ACHN (cell line): ENCODE measurements at places on chromosomes 6 and 20.

DNA sequence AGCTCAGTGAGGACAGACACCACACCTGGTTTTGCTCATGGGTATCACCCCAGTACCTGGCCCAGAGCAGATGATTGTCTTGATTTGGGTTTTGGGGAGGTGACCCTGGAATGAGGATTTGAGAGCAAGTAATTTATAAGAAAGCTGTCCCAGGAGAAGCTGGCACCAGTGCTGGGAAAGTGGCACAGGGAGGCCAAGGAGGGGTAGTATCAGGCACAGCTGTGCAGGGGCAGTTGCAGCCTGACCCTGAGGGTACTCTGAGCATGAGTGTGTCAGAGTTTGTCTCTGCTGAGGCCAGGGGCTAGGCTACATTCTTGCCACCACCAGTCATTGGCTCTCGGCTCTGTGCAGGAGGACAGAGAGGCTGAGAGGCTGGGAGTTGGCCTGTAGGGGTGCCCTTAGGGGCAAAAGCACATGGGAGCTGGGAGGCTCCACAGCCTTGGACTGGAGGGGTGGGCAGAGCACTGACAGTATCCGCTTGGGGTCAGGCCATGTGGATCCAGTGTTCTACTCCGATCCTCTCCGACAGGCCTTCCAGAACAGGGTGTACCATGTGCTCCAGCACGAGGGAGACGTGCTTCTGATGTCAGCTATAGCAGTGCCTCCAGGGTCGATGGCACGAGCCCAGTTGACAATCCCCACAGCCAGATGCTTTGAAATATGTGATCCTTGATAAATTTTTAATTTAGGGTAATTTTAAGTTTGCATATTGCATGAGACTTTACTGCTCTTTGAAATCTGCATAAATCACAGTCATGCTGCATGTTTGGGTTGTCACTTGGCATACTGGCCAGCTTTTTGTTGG is 121.3 kb downstream of the PHACTR3 start:
- no peak for DNase-seq

GRCh38 chr20:53706008-53706465 is 112.4 kb upstream of the ZNF217 start:
- DNase-seq = peak; percentile 33

GRCh38 chr6:102766963-102767362 is 1373.5 kb downstream of the GRIK2 start:
- no peak for DNase-seq

DNA sequence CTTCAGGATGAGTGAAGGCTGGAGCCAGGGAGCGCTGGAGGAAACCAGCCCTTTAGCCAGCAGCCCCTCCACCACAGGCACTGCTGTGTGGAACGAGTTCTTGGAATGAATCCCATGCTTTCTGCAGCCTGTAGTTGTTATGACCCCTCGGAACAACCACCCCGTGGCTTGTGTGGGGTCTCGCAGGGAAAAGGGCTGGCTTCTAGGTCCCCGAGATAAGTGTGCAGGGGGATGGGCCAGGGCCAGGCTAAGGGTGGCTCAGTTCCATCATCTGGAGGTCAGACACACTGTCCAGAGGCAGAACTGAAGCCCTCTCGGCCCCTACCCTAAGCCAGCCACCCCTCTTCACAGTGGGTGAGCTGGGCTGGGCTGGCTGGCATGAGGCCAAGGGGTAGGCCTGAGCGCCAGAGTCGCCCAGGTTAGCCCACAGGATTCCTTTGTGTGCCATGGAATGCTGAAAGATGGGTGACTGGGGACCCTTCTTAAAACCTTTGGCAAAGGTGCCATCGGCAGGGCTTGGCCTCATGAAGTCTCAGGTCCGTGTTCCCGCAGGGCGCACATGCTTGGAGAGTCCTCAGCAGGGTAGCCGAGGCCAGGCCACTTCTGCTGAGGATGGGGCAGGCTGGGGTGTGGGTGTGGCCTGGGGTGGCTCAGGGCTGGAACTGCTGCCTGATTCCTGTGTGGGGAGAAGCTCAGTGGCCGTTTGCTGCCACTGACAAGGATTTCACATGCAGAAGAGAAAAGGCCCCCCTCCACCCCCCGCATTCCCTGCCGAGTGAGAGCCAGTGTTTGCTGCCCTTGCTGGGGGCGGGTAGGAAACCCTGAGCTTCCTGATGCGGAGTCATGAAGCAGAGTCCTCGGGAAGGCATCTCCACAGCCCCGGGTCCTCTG is 24.6 kb downstream of the SPATA2 start:
- DNase-seq = no peak

DNA sequence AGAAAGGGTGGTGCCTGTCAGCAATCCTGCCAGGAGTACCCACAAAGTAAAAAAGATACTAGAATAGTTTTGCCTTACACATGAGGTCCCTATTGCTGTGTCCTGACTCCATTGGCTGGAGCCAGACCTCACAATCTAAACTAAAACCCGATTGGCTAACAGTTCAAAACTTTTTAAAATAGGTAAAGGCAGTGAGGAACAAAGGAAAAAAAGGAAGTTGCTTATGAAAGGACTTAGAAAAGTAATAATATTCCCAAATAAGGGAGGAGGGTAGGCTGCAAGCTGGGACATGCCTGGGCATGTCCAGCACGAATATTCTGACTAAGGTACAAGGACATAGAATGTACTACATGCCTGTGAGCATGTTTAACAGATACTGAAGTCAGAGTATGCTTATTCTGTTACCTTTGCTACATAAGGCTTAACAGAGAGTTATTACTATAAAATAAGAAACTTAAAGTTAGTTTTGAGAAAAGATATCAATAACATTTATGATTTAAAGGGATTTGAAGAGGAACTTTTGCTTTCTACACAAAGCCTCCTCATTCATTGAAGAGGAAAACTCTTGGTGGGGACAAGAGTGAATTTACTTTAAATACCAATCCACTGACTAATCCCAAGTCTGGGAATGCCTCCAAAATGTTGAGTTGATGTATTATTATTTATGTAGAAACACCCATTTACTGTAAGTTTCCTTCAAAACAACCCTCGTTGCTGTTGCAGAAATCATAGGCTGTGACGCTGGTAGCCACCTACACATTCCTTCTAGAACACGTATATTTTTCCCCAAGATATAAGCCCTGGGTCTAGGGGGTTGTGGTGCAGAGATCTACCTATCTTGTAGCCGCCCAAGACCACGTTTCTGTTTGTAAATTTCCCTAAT is 8.2 kb upstream of the MTHFD1L start:
- DNase-seq = peak; percentile 86

DNA sequence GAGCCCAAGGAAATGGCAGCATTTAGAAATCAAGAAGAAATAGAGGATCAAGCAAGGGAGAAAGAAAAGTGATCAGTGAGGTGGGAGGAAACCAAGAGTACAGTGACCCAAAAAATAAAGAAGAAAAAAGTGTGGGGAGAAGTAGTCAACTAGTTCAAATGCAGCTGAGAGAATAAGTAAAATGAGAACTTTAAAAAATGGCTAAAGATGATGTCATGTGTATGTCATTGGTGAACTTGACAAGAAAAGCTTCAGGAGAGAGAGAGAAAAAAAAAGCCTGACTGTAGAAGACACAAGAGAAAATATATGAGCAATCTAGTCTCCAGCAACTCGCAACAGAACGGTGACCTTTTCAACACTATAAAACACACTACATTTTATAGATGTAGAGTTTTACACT is 6.3 kb downstream of the GPR6 start:
- no peak for DNase-seq

DNA sequence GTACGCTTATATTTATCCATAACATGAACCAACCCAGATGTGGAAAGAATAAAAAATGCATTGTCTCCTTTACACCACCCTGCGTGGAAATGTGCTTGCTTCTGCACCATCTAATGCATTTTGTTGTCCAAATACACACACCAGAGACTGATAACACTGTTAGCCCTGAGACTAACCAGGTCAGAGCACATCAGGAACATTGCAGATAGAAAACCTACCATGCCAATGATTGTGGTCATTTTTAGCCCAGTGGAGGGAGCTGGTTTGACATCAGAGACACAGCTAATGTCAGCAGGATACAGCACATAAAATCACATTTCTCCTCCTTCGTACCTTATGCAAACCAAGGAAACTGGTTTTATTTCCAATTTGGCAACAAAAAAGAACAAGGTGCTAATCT is 528.7 kb downstream of the DOK5 start:
- DNase-seq = no peak

- no peak for DNase-seq
Observed at GRCh38 chr6:162017536-162017935, 710.0 kb downstream of the PRKN start.

DNA sequence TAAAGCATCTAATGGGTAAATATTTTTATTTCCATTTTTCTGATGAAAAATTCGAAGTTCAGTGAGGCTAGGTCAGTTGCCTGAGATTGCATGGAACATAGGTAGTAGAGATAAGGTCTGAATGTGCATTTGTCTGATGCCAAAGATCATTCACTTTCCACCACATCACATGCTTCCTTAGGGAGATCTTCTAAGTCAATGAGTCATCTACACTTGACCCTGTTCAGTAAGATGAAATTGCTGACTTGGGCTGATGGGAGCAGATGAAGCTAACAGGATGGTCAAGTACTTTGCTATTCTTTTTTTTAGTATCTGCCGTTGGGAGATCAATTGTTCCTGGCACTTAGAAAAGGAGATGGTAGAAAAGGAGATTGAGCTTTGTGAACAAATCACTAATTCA is 511.3 kb downstream of the PHF3 start:
- DNase-seq = no peak

DNA sequence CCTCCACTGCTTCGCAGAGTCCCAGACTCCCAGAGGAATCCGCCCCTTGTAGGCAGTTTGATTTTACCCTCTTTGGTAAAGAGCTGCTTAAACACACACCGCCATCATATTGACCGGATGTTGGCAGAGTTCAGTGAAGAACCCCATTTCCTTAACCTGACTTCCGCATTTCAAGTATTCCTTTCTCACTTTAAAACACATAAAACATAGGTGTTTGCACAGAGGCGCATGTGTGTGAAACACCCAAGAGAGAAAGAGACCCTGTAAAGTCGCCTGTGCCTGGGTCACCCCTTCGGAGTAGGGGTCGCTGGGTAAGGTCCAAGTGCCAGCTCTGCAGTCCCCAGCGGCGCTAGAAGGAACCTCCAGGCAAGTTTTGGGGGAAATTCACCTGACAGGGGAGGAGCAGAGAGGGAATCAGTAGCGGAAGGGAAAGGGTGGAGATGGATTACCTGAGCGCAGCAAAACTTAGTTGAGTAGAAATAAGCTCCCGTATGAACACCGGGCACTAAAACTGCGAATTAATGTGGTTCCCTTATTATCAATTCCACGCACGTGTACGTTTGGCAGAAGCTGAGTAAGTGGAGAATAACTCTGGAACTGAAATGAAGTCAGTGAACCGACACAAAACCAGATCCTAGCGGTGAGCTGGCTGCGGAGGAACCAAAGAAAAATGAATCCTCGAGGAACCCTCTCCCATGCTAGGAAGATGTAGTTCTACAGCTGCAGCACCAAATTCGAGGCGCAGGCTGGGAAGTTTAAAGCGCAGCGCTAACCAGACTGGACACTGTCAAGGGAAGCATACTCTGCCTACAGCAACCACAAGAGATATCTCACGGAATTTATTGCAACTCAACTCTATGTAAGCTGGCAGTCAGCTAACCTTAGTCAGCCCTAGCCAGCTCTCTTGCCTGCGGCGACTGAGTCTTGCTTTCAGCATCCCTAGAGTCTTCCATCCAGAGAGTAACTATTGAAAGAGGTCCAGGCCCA is 3.5 kb upstream of the HTR1B start:
- DNase-seq = no peak

DNA sequence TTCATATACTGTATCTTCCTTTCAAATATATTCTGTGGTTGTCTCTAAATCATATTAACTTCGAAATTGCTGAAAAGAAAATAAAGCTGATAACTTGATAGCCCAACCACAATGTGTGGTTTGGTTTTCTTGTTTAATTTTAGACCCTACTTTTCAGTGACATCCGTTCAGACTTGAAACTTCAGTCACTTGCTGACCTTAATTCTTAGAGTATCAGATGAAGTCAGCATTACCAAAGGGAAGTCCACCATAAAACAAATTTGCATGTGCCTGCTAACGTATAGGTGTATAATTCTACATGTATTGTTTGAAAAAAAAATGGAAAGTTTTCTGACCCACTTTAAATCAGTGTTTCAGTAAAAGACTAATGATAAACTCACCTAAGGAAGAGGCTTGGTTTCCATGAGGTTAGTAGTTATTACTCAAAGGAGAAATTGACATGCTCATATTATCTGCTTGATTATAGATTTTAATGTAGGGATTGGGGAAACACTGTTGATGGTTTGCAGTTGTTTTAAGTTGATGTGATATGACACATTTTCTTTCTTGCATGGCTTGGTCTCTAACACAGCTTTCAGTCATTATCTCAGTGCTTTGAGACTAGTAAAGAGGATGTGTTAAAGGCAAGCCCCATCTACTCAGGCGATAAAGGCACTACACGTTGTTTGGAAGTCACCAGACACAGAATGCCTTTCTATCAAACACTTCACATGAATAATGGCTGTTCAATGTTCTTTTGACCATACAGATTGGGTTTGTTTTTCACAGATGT is 5.2 kb upstream of the IL17A start:
- DNase-seq = no peak

DNA sequence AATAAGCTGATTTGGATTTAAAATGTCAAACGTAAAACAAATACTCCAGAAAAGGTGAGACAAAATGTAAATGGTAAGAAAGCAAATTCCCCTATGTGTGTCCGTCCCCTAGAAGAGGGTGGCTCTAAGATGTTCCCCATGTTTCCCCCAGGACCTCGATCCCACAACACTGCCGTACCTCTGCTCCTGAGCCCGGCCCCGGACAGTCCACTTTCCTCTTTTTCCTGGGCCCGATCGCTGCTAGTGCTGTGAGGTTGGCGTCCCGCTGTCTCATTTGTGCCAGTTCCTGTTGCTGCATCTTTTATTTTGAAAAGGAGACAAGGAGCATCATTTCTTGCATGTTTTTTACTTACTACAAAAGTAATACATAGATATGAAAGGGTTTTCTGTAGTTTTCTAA is 68.3 kb downstream of the TAF4 start:
- no peak for DNase-seq

DNA sequence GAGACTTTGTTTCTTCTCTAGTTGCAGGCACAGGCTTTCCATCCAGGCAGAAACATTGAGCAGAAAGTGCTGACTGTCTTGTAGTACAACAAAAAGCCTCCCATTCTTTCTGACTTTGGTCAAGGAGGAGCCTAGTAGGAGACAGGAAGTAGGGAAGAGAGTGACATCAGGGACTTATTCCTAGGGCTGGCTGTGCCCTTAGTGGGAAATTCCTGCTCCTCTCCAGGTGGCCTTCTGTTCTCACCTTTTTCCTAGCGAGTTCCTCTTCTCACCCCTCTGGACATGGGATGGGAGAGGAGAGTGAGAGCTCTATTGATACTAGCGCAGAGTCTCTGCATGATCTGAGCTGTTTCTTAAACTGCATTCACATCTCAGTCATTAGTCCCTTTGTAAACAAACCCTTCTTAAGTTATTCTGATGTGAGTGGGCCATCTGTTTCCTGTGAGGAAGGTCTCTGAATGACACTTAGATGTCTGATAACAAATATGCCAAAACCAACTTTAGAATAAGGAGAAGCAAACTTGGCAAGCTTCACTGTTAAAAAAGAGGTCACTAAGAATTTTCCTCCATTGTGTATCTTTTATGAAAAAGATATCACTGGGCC is 455.0 kb downstream of the GJA1 start:
- no peak for DNase-seq
